ENCODE measurements at places on chromosomes 12 and 14.

- no peak for DNase-seq
Measured at GRCh38 chr14:91029456-91030217, 30.8 kb downstream of the RPS6KA5 start.

- DNase-seq = no peak
Measured at GRCh38 chr12:6367969-6368892, 7.1 kb downstream of the SCNN1A start.

DNA sequence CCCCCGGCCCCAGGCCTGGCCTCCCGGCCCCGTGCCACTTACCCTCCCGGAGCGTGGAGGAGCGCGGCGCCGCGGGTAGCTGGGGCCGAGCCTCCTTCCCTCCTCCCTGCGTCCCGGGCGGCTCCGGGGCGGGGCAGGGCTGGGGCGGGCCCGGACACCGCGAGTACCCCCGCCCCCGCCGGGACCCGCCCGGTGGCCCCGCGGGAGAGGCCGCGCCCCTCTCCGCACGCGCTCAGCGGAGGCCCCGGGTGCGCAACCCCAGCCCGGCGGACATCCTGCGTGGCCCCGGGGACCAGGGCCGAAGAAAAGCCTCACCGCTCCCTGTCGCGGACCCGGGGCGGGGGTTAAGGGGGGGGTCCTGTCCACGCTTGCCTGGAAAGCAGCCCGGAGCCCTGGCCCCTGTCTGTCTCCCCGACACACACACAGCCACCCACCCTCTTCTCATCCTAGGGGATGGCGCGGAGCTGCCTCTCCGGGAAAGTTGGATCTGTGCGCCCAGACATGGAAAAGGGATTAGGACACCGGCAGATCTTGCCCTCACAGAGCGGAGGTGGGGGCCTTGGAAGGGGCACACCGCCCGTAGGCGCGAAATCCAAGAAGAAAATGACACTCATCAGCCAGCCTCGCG is at the start of gene SYNE3:
Gene SYNE3 (minus strand): TSS at position 97 of the 628 bp plus-strand sequence. CDS start 40,829 bp downstream, outside the sequence.
- DNase-seq = no peak

DNA sequence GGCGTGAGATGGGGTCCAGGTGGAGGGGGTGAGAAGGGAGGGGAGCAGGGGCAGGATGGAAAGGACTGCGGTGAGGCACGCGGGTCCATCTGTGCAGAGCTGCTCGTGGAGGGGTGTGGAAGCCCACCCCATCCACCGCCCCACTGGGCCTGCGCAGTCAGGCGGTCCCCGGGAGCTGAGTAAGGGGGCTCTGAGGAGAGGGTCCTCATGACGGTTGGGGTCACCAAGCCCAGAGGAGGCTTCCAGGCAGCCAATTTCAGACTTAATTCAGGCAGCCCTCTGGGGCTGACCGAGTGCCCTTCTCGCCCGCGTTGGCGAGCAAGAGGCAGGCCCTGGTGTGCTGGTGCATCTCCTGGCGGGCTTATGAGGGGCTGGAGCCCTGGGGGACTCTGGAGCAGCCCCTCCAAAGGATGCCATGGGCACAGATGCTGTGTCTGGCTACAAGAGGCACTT is 115.5 kb downstream of the KIF26A start:
- no peak for DNase-seq

DNA sequence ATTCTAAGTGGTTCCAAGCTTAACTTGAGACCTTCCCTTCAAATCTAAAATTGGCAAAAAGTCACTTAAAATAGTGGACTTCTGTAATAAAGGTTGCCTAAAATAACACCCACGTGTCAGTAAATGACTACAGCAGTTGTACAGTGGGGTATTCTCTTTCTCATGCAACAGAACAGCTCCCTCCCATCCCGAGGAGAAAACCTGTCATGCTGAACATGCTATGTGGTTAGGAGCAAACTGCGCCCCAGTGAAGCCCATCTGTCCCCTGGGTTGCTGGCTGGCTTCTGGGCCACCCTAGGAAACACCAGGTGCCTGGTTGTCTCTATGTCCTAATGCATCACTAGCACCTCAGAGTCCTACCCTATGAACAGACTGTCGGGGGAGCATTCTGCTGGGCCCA is 2.7 kb downstream of the BTBD6 start:
- DNase-seq = no peak

GRCh38 chr14:22231018-22231417 is 358.0 kb downstream of the DAD1 start:
- DNase-seq = no peak

DNA sequence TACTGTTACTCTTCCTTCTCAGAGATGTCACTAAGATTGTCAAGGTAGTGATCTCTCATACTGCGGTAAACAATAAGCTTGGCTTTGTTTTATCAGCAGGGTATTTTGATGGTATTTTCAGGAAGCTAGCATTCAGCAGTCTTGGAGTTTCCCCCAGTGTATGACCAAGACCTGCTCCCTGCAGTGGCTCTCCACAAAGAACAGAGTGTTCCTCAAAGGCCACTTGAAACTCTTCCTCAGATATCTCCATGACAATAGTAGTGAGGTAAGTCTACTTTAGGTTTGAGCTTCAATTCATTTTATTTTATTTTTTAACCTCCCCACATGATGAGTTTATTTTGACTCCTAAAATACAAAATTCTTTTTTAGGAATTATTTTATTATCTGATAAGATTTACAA is 74.0 kb upstream of the G2E3 start:
- no peak for DNase-seq

GRCh38 chr12:15469356-15469755 is 147.0 kb downstream of the PTPRO start:
- DNase-seq = no peak

- no peak for DNase-seq
Measured at GRCh38 chr12:108815875-108816594, 41.3 kb downstream of the SSH1 start.

DNA sequence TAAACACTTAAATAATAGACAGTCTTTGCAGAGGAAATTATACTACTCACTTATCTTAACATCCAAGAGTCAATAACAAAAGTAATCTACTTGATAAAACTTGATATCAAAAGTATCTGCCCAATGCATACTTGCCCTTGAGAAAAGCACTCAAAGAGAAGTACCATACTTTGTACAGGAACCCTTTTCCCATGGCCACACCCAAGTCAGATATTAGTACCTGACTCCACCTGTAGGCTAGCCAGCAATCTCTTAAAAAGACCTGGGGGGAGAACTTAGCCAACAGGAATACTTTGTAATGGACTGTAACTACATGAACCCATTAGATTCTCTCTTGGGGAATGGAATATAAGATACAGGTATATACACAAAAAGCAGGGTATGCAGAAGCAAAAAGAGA is 99.6 kb upstream of the HECTD1 start:
- no peak for DNase-seq

DNA sequence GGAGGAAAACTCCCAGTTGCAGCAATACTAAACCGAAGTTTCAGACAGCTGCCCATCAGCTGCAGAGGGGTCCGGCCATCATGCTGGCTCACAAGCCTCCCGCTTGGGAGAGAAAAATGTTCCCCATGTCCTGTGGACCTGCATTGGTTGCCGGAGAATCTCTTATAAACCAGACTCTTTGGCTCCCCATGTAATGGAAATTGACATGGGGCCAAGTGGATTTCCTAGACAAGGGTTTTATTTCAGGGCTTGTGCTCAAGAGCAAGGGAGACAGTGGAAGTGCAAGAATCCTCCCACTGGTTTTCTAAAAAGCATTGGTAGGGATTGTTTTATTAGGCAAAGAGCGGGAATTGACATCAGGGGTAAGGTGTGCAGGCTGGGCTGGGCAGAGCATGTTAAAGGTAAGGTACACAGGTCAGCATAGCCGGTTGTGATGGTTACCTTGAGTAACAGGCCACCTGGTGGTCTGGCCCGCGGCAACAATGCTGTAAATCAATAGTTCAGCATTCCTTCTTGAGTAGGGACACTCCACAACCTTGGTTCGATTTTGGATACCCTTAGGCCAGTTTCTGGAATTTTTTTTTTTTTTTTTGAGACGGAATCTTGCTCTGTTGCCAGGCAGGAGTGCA is 135.4 kb downstream of the UNC79 start:
- DNase-seq = no peak

- DNase-seq = no peak
Measured at GRCh38 chr12:124144531-124145194, 150.2 kb upstream of the RFLNA start.

- DNase-seq = no peak
Measured at GRCh38 chr12:49870501-49871262, 27.8 kb upstream of the BCDIN3D start.

DNA sequence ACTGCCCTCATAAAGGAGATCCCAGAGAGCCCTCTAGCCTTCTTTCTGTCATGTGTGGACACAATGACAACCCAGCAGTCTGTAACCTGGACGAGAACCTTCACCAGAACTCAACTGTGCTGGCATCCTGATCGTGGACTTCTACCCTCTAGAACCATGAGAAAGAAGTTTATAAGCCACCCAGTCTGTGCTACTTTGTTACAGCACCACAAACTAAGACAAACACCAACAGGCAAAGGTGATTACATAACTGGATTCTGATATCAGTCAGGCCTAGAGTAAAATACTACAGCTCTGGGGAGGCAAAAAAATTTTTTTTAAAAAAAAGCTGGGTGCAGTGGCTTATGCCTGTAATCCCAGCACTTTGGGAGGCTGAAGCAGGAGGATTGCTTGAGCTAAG is 18.5 kb downstream of the TM7SF3 start:
- DNase-seq = no peak
